ENCODE measurements at places on chromosomes 6 and 20.

GRCh38 chr6:131949909-131950766, 1.0 kb downstream of the CCN2 start:
- peak; percentile 52 for DNase-seq

DNA sequence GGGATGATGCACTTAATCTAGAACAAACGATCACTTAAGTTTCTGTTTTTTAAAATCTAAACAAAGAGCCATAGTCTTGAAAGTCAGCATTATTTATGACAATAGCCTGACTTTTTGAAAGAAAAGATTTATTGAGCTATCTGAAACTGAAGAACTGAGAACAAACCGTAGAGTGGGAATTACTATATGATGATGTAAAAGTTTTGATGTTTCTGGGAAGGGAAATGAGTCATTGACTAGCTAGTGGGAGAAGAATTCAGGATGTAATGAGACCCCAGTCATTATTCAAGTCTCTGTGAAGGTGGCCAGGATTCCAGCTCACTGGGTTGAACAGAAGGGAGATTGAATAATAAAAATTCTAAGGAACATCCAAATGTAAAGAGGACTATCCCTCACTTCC, 83.4 kb upstream of the FABP7 start:
- DNase-seq = no peak

DNA sequence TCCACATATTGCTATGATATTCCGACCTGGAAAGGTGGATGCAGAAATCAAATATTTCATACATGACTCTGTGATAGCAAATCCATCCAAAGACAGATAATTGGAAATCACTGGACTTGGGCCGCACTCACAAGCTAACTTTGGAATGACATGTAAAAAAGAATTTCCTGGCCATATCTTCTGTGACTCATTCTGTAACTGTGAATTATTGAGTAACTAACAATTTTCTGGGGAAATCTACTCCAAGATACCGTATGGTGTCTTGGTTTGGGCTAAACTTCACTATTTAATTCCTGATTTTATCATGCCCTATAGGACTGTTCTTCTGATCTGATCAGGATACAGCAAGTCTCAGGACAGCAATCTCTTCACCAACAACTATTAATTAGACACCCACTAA, 92.7 kb upstream of the LY86 start:
- DNase-seq = no peak

GRCh38 chr6:42781796-42782688, at the start of gene BICRAL:
Gene BICRAL, plus strand, starts transcription at chr6:42782052. Its CDS starts 39,971 bp downstream, at chr6:42822023.
- DNase-seq = peak; percentile 15

DNA sequence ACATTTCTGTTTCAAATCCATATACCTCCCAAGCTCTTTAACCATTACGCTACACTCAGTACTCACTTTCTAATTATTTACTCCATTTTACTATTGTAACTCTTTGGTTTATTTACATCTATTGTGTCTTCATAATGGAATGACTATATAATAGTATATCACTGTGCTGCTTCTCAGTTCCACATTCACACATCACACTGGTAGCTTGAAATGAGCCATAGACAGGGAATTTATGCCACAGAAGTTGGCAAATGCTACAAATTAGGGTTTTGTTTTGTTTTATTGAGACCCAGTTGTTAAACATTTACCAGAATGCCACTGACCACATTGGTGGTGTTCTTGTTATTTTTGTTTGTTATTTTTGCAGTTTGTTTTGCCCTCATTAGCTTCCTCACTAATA, 213.9 kb downstream of the KCNQ5 start:
- no peak for DNase-seq

- DNase-seq = no peak
Observed at GRCh38 chr6:105810105-105810921, 275.8 kb upstream of the PRDM1 start.

DNA sequence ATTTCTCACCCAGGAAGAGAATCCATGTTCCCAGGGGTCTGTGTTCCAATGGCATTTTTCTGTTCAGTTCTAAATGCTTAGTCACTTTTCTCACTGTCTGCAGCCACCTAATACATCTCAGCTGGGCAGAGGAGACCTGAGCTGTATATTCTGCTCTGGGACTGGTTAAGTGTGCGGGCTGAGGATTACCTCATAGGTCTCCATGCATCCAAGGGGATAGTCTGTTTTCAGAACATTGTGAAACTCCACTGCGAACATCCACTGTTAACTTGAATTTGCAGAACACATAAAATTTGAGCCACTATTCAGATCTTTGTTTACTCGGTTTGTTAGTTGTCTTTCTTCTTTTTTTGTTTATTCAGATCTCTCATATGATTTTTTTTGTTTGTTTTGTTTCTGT, 947.1 kb downstream of the TFAP2A start:
- DNase-seq = no peak
